ENCODE measurements at places on chromosomes 13 and 19.
A peak's percentile ranks its signal among the peaks of the same experiment; 100 is the strongest.

GRCh38 chr19:5809053-5809452 lies 4.2 kb downstream of the NRTN start:
- no peak for DNase-seq

GRCh38 chr13:24221007-24221406 lies 60.5 kb downstream of the SPATA13 start:
- peak; percentile 9 for DNase-seq

GRCh38 chr19:10968527-10969135 lies 7.8 kb downstream of the SMARCA4 start:
- DNase-seq, result no peak

- DNase-seq, result no peak
Measured at GRCh38 chr13:72823724-72824123, 41.8 kb downstream of the PIBF1 start.

- no peak for DNase-seq
Measured at GRCh38 chr19:2350656-2351055, 9.4 kb upstream of the TMPRSS9 start.

- DNase-seq, result no peak
Measured at GRCh38 chr13:114049026-114049425, 75.2 kb upstream of the C13orf46 start.
